Thymus (tissue), 14 donors: ENCODE measurements at places on chromosomes 5 and 9. TPM values are rescaled to one million over a fixed set of nuclear protein-coding genes. Genes with fewer than 3 reads are reported as not detected.

The ATP6V0E1 gene
- 140 TPM for total RNA-seq

GRCh38 chr9:81191222-81191621 is 498.1 kb downstream of the TLE1 start:
- DNase-seq = no peak

- no peak for DNase-seq
Observed at GRCh38 chr9:98834386-98834785, 26.9 kb downstream of the GALNT12 start.

DNA sequence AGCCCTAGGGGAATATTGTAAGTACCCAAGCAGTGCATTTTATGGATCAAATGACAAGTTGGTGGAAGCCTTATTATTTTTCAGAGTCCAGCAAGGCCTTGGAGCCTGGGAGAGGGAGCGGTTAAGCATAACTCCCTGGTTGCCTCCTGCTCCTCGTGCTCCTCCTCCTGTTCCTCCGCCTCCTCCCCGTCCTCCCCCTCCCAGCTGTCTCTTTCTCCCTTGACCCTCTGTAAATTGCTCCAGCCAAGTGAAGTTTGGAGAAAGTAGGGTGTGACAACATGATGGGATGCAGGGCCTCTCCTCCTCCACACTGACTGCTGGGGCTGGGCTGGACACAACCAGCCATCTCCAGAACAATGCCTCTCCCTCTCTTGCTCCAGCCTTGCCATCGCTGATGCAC is 586.9 kb downstream of the CCDC171 start:
- DNase-seq = no peak

DNA sequence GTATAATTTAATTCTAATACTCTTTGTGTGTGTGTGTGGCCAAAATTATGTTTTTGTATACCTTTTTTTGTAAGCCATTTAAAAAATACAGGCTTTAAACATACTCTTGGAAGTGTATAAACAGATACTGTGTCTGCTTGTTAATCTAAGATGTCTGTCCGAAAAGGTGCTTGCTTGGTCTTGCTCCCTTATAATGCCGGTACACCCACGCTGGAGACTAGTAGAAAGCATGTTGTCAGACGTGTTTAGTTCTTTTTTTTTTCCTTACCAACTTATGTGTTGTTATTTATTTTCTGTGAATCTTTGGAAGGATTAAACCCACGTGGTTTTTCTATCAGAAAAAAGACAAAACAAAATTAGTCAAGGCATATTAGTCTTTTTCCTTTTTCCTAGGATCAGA is 9.5 kb downstream of the GAPVD1 start:
- DNase-seq = no peak

DNA sequence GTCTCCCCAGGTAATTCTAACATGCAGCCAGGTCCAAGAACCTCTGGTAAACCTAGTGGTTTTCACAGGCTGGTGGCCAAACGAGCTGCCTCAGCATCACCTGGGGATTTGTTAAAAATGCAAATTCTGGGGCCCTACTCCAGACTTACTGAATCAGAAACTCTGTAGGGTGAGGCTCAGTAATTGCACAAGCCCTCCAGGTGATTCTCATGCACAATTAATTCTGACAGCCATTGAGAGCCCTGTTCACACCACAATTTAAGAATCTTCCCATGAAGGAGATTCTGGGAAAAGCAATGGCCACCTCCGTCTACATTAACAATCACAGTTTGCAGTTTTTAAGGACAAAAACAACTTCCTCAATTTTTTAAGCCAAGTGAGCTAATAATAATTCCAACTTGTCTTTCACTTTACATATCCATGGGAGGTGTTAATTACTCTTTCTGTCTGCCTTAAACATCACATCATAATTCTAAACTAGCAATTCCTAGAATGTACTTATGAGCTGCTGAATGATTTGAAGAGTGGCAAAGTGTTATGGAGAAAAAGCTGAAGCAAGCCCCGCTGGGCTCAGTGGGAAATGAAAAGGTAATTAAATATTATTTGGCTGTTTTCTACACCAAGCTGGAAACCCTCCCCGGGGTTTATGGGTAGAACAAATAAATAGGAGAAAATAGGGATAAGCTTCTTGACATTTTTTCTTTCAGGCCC is 70.0 kb downstream of the GLDC start:
- DNase-seq = no peak

- no peak for DNase-seq
Observed at GRCh38 chr5:170451747-170452365, 52.0 kb upstream of the KCNIP1 start.

DNA sequence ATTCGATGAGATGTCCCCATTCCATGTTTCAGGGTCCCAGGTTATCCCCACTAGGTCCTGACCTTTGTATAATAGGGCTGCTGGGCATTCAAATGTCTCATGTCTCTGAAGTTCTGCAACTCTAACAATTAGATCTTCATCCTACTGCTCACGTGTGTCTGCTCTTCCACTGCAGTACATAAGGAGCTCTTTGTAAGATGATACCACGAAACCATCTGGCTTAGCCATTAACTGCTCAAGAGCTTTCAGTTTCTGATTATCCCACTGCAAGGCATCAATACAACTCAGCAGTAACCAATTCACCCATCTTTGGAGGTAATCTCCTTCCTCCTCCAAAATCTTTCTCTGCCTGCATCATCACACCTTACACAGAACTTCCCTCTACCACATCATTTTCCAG is 49.9 kb upstream of the PPP2CA start:
- no peak for DNase-seq

GRCh38 chr5:120678279-120678678 is 214.2 kb downstream of the PRR16 start:
- DNase-seq = no peak

The UGT3A2 gene
- 6.8 TPM for total RNA-seq

The SLCO6A1 gene
- 0.14 TPM for total RNA-seq

- DNase-seq = no peak
Observed at GRCh38 chr9:33884856-33885701, 68.1 kb downstream of the UBE2R2 start.

The ARID3C gene
- 0.09 TPM for total RNA-seq

GRCh38 chr5:58825899-58826298 is 243.0 kb downstream of the RAB3C start:
- DNase-seq = no peak

The TXNDC8 gene
- total RNA-seq = not detected

The CEP72 gene
- 6.0 TPM for total RNA-seq

DNA sequence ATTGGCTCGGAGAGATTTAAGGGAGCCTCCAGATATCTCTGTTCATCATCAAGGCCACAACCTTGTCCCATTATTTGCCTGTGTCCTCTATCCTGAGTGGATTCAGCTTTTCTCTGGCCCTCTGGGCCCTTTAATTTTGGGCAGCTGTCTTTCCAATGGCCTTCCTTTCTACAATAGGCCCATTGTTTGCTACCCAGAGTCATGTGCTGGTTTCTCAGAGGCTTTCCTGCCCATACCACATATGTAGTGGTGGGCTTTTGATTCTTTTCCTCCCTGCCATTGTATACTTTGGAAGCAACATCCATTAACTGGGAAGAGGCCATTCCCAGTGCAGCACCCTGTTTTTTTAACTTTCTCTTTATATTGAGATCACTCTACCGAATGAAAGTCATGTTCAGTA is 233.9 kb upstream of the SGCD start:
- DNase-seq = no peak

DNA sequence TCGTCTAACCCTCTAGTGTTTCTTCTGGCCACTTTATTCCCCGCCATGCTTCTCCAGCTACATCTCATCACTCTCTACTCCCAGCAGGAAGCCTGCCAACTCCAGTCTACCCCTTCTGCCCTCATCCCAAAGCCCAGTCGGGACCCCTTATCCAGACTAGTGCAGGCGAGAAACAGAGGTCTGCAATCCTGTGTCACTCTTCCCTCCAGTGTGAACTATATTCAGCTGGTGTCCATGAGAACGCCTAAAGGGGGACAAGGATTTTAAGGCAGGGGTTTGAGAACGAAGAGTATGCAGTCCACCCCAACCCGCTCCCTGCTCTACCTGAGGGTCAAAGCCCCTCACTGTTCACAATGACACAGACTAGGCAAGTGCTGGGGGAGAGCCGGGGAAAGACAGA is 41.7 kb upstream of the GABRP start:
- no peak for DNase-seq

DNA sequence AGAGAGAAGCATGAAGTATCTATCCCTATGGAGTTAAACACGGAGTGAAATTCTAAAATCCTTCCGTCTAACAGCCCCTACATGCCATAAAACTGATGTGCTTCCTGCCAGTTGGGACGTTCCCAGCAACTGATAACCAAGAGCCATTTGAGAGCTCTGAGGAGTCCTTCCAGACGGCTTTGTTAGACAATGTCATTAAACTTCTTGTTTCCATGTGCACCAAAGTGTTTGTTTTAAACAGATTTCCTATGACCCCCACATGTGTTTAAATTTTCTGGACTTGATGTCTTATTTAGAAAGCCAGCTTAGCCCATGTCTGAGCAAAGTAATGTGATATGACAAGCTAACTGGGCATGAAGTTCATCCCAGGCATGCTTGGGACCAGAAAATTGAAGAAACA is 57.2 kb upstream of the LPAR1 start:
- DNase-seq = no peak

DNA sequence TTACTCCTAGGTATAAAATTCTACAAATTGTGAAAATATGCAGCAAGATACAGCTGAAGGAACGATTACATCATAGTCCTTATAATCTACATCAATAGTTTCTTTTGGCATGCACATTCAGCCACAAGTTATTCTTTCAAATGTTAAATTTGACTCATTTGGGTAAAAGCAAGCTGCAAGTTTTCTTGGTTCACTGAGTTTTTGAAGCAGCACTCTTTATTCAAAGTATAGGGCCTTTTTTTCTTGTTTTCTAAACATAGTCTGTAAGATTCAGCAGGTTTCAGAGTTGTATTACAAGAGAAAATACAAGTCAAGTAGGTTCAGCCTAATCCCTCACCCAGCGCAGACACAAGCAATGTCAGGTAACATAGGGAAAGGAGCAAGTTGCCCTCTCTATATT is 981.5 kb downstream of the PTPRD start:
- no peak for DNase-seq

DNA sequence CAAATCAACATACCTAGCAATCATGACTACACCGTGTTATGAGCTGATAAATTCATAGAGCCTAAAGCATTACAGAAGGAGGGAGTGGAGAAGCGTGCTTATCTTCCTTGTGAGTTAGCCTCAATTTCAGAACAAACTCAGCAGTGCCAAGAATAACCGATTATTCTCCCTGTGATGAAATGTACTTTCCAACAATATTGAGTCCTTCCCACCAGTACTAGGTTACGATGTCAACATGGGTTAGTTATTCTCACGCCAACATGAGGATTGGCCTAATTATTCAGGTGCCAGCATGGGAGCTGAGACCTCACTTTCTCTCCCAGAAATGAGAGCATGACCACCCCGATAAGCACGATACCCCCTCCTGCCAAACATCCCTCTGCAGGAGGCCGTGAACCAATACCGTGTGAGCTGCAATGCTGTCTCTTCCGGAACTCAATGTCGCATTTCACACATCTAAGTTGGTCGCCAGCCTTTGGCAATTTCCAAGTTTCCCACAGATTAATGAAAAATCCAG is 193.7 kb downstream of the ENC1 start:
- no peak for DNase-seq

The PRDM9 gene
- not detected for total RNA-seq

DNA sequence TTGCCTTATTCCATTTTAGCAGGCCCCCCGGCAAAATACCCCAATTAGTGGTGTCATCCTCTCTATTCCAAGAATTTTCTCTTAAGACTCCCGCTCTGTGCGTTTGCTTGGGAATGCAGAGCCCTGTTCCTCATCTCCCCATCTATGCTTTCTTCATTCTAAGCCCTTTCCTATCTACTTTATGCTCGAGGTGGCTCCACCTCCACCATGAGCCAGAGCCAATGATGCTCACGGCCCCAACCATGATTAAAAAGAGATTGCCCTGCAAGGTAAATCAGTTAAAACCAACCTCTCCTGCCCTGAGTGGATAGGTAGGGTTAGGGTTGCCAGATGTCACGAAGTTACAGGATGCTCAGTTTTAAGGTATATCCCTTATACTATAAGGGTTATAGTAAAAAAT is 677 bp upstream of the TXNDC15 start:
- DNase-seq = no peak

DNA sequence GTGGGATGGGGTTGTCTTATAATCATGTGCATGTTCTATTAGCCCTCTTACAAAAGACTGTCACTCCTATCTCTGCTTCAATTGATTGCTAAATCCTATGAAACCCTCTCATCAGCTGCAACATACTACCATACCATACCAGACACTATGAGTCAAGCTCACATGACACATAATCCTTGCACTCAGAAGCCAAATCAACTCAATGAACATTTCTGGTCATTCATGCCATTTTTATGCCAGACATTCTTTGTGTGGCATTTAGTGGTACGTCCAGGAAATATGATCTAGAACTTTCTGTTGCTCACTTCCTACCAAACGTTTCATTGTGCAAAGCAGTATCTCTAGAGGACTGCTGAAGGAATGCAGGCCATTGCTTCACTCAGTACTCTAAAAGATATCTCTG is 159.2 kb upstream of the GNA14 start:
- DNase-seq = peak; percentile 19

DNA sequence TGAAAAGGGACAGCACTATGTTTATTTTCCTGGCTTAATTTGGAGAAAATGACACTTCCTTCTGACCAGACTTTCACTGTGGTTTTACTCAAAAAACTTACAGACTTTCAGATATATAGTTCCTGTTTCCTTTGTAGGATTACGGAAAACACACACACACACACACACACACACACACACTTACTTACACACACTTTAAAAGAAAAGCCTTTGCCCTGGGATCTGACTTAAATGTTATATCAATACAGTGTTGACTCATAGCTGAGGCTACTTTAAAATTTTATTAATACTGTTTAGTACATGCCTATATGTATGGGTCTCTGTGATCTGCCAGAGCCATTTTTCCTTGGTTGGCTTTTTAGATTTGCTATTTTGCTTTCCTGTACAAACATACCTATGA is 758.3 kb downstream of the DNAH5 start:
- DNase-seq = no peak

GRCh38 chr9:137319011-137319738 is 17.1 kb upstream of the NRARP start:
- DNase-seq = no peak

DNA sequence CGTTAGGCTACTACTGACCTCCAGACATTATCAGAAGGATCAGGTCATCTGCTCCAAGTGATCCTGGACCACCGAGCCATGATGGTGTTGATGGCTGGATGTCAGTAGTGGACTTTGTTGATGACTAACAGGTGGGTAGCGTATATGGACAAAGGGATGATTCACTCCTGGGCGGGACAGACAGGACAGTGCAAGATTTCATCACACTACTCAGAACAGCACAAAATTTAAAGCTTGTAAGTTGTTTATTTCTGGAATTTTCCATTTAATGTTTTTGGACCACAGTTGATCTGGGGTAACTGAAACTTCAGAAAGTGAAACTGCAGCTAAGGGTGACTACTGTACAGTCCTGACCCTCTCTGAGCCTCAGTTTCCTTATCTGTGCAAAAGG is 12.7 kb downstream of the PDGFRB start:
- DNase-seq = no peak

The PTPRD gene
- total RNA-seq = 13.5 TPM
